Hindlimb muscle (tissue), 1 donor: ENCODE measurements at places on chromosomes 3 and 15. TPM values are rescaled to one million over a fixed set of nuclear protein-coding genes. Genes with fewer than 3 reads are reported as not detected.
A peak's percentile ranks its signal among the peaks of the same experiment; 100 is the strongest.

DNA sequence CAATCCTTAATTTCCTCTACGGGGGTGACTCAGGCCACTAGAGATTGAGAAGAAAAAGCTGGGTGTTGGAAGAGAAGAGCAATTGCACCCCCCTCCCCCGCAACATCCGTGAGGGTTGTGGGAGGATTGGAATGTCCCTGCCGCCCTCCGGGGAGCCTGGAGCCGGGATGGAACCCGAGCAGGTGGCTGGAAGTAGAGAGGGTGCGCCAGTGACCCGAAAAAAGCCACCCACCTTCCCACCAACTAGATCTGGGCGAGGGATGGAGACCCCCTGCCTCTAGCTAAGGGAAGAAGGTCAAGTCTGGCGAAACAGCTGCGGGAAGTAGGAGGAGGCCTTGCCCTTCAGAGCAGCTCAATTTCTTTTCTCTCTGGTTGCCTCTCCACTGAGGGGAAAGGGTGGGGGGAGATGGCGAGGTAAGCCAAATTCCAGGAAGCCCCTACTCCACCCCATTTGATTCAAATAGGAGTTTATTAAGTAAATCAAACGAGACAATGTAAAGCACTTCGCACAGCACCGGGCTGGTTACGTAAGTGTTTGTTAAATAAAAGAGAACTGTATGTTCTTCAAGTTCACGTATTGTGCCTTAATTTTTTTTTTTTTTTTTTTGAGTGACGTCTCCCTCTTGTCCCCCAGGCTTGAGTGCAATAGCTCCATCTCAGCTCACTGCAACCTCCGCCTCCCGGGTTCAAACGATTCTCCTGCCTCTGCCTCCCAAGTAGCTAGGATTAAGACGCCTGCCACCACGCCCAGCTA, 1.1 kb upstream of the WWTR1 start:
- no peak for DNase-seq

CACNA2D3 gene
- 2.4 TPM for polyA plus RNA-seq

DNA sequence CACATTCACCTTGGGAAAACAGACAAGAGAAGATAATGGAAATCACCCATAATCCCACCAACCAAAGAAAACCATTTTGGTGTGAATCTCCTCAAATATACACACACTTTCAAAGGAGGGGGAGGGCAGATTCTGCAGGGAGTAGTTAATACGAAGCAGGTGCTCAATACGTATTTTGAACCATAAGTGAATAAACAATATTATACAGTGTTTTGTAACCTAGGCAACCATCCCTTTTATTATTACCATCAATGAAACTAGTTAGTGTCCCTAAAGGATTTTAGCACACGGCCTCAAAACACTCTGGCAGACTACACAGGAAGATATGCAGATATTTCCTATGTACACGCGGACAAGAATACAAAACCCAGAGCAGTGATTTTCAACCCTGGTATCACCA, 6.1 kb downstream of the OSBPL10 start:
- DNase-seq: peak; percentile 43

GRCh38 chr15:88608607-88609181, 12.4 kb upstream of the AEN start:
- DNase-seq: no peak

TBCCD1 gene
- 11.5 TPM for polyA plus RNA-seq

PTH1R gene
- 10.0 TPM for polyA plus RNA-seq

GRCh38 chr15:87931584-87931983, 325.0 kb downstream of the NTRK3 start:
- no peak for DNase-seq

GCSAM gene
- 0.80 TPM for polyA plus RNA-seq

- no peak for DNase-seq
Measured at GRCh38 chr3:106215047-106215446, 346.2 kb upstream of the CBLB start.

DNA sequence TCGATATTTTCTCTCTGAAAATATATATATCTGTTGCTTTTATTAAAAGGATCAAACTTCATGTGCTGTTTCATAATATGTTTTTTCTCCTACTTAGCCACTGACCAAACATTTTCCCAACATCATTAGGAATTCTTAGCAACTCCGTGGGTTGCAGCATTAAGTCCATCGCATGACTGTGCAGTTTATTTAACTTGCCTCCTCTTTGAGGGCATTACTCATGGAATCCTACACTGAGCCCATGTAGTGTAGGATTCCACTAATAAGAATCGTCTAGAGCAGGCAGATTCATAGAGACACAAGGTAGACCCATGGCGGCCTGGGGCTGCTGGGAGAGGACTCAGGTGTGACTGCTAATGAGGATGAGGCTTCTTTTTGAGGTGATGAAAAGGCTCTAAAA, 49.3 kb downstream of the CMTM6 start:
- DNase-seq: no peak

DNA sequence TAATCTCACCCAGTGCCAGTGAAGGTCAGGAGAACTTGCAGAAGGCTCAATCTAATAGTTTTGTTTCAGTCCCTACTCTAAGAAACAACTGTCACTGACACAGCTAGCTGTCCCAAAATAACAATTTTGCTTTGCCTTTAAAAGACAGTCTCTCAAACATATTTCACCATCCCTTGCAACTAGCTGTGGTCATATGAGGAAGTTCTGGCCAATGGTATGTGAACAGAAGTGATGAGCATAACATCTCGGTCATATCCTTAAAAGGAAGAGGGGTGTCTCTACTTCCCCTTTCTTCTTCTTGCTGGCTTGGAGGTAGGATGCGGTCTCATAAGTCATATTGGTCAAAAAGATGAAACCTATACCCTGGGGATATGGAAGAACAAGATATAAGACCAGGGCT, 198.1 kb downstream of the NEK10 start:
- DNase-seq: no peak

DNA sequence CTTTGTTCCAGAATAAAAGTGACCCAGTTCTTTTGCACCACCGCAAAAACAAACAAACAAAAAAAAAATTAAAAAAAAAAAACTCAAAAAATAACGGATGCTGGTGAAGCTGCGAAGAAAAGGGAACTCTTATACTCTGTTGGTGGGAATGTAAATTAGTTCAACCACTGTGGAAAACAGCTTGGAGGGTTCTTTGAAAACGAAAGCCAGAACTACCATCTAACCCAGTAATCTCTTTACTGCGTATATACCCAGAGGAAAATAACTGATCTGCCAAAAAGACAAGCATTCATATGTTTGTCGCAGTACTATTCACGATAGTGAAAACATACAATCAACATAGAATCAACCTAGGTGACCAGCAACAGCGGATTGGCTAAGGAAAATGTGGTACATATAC, 298.9 kb upstream of the CBLB start:
- no peak for DNase-seq

STAC gene
- 35.4 TPM for polyA plus RNA-seq

CCDC13 gene
- polyA plus RNA-seq: not detected
